Endothelial cell (in vitro differentiated cells): ENCODE measurements at places on chromosomes 7 and 10.

DNA sequence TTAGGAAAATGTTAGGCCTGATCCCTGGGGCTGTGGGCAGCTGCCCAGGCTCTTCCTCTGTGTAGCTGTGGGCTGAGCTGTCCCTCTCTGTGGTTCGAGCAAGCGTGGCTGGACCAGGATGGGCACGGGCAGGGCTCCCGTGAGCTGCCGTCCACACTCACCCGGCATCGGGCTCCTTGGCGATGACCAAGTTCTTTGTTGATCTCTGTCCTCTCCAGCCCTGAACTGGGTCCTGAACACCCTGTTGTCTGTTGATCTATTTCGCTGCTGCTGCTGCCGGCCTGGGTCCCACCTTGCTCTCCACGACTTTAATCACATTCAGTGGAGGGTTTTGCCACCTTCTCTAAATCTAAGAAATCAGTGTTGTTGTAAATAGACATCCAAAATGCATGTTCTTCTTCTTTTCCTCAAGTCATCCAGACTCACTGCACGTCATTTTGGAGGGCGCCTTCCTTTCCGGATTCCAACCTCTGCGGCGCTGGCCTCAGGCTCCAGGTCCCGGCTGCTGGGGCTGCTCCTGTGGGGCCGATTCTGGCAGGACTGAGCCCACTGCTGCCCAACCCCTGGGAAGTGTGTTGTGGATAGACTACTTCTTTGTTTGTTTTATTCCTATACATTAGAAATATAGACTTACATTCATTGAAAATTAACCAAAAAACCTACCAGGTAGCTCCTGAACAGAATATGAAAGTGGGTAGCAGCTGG, 100.6 kb downstream of the DYNC2I1 start:
- no peak for DNase-seq

- DNase-seq, result no peak
These were observed 19.8 kb upstream of the TSPAN12 start for GRCh38 chr7:120877701-120878100.

- no peak for DNase-seq
These were observed 197.5 kb downstream of the ARL4A start for GRCh38 chr7:12884856-12885440.

- no peak for DNase-seq
These were observed 171.3 kb downstream of the TPST1 start for GRCh38 chr7:66376264-66376945.

DNA sequence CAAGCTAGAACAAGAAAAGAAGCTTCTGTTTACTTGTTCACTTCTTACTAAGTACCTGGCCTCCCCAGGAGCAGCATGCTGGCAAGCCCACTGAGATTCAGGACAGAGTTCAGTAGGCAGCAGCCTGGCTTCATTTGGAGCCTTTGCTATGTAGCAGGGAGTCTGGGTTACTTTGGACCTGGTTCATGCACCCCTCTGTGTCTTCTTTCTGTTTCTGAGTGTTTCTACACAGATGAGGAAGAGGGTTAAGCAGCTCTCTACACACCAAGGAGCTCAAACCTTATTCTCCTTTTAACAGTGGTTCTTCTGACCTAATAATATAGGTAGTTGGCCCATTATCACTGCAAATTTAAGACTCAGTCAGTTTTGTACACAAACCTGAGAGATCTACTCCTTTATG, 152.9 kb downstream of the ARID5B start:
- no peak for DNase-seq

GRCh38 chr7:158365267-158365666, 222.4 kb downstream of the PTPRN2 start:
- DNase-seq, result no peak
